ENCODE measurements at places on chromosomes 5 and 9.

- no peak for DNase-seq
These were observed 188.1 kb upstream of the IL12B start for GRCh38 chr5:159518371-159518770.

DNA sequence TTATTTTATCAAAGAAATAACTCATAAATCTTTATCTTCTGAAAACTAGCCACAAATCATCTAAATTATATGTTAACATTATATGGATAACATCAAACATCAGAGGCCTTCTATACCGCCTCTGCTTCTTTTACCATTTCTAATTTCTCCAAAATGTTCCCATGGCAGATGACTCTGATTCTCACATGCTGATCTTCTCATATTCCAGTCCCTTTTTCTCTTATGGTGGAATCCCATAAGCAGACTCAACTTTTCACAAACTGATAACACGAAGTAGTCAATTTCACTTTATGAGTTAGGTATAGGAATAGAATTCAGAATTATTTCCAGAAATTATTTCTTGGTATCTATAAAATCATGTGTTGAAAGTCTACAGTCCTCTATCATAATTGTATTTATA is 212.3 kb downstream of the ENC1 start:
- no peak for DNase-seq

DNA sequence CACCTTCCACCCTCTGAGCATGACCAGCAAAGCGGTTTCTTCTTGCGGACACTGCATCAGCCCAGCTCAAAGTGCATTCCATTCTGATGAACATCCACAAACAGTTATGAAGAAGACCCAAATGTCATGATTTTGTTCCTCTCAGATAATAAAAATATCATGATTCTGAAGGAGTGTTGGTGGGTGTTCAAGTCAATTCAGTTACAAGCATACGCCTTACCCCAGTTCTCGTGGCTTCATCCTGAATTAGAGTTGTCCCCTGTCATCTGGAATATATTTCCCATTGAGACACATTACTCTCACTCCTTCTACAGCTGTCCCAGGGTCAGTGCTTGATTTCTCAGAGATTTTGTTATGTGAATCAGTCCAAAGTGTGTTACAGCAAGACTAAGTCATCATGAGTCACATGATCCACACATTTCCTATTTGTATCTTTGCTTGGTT is 325.4 kb downstream of the RFX3 start:
- DNase-seq, result no peak

GRCh38 chr9:97039514-97039860 is 545 bp upstream of the CTSV start:
- DNase-seq, result no peak

GRCh38 chr9:38689678-38690077 is 30.3 kb downstream of the FAM240B start:
- no peak for DNase-seq

DNA sequence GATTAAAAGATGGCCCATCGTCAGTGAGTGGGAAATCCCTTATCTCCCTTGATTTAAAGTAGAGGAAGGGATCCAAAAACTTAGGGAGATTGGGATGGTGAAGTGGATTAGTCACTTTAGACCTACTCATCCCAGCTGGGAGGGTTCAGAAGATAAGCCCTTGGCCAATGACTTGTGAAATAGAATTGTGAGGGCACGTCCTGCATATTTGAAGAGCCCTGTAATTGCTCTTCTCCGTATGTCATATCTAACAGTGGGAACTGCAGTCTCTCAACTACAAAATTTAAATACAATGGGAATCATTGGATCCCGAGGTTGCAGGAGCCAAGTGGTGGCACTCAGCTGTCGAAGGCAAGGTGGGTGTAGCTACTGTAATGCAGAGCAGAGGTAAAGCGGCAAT is 65.4 kb upstream of the C9orf72 start:
- no peak for DNase-seq

DNA sequence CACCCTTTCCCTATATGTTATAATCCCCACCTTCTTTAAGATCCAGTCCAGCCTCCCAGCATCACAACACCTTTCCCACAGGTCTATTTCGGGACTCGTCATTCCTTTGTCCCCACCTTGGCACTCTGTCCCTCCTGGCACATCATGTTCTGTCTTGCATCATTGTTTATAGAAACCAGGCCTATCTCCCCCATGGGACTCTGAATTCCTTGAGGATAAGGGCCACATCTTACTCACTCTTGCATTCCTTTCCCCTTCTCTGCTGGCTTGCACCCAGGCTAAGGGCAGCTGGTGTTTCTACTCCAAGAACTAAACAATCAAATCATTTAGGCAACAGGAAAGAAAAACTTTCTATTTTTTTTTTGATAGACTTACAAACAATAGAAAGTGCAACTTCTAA is 205.7 kb downstream of the AGTPBP1 start:
- no peak for DNase-seq

DNA sequence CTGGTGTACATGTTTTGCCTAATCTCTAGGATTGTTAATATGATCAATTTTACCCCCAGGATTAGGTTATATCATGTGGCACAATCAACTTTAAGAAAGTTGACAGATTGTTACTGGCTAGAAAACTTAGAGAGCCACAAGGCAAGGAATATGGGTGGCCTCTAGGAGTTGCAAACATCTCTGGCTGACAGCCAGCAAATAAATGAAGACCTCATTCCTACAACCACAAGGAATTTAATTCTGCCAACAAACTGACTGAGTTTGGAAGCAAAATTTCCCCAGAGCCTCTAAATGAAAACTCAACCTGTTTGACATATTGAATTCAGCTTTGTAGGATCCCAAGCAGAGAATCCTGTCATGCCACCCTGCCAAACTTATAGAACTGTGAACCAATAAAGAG is 196.4 kb upstream of the PTGER4 start:
- DNase-seq, result no peak

- DNase-seq, result no peak
These were observed 78.0 kb downstream of the NSUN2 start for GRCh38 chr5:6554812-6555211.

DNA sequence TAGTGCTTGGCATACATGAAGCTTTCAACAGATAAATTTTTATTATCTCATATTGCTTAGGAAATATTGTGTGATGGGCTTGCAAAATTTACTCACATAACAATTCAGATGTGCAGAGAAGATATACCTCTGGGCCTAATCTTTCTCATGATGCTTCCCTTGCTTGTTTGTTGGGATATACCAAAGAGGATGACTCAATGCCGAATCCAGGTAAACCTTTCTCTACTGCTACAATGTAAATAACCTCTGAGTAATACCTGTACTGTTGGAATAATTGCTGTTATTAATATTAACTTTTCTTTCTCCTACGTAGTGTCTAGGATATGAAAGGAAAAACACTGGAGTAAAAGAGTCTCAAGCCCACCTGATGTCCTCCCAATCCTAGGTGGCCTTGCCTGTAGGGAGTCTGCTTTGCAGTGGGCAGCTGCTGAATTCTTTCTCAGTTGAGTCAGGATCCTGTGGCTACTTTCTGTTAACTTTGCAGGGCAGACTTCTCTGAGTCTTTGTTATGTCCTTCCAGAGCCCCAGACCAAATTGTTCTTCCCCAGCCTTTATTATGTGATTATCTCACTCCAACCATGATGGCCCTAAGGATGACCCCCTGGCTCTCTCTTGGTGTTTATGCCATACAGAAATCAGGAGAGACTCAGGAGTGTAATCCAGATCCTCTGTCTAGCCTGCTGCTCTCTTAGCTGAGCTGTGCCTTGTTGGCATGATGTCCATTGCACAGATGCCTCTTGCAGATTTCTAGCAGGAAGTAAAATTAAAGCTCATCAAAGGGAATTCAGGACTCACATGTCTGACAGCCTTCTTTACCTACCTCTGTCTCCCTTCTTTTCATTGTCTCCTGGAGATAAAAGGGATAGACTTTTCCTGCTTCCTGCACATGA is 208.1 kb downstream of the SNX18 start:
- no peak for DNase-seq

DNA sequence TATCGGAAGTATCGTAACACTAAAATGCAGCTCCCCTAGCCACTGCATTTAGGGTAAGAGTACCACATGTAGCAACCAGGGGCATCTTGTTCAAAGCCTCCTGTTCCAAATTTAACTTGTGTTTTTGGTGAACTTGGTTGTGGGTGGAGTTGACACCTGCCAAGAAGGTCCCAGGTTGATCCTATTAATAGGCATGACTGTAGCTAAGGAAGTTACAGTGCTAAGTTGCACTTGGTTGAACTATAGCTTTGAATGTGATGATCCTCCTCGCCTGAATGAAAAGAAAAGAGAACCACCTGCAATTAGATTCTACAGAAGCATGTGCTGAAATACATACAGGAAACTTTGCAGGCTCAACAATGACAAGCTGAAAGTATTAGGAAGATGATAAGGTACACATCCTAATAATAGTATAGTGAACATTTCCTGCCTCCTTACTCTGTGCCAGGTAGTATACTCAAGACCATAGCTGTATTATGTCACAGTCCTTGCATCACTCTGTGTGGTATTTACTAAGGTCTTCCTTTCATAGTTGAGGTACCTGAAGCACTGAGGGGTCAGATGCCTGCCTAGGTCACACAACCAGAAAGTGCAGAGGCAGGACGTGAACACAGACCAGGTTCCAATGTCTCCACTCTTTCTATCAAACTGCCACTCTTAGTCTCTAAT is 64.5 kb upstream of the PIP5K1B start:
- DNase-seq, result no peak

DNA sequence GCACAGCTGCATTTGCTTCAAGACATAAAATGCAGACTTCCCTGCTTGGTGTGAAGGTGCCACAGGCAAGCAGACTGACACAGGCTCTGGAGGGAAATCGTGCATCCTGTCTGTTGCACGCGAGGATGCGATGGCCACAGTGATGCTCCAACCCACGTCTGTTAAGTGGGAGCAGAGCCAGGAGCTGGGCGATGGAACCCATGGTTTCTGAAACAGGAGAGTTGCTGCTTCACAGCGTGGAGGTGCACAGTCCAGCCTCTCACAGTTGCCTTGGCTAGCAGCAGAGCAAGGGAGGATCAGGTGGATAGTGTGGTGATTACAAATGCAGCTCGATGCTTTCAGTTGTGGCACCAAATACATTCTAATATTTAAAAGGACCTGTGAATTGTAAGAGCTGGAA is 108.8 kb downstream of the TENT4A start:
- no peak for DNase-seq

- DNase-seq, result no peak
These were observed 34.6 kb upstream of the CPEB4 start for GRCh38 chr5:173853370-173854131.

DNA sequence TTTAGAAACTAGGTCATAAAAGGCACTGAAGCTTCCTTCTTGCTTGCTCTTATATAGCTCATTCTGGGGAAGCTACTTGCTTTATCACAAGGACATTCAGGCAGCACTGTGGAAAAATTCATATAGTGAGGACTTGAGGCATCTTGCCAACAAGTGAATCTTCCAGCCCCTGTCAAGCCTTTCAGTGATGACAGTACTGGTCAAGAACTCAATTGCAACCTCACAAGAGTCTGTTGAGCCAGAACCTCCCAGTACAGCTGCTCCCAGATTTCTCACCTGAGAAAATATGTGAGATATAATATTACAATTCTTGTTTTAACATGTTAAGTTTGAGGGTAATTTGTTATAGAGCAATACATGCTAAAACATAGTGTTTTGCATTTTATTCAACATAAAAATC is 2011.0 kb upstream of the NUDT12 start:
- DNase-seq, result no peak
